ENCODE measurements at places on chromosomes 3 and 15.

GRCh38 chr3:69776920-69777581 lies 37.8 kb downstream of the MITF start:
- DNase-seq = no peak

- peak; percentile 71 for DNase-seq
Measured at GRCh38 chr3:172040078-172040980, 951 bp downstream of the FNDC3B start.

DNA sequence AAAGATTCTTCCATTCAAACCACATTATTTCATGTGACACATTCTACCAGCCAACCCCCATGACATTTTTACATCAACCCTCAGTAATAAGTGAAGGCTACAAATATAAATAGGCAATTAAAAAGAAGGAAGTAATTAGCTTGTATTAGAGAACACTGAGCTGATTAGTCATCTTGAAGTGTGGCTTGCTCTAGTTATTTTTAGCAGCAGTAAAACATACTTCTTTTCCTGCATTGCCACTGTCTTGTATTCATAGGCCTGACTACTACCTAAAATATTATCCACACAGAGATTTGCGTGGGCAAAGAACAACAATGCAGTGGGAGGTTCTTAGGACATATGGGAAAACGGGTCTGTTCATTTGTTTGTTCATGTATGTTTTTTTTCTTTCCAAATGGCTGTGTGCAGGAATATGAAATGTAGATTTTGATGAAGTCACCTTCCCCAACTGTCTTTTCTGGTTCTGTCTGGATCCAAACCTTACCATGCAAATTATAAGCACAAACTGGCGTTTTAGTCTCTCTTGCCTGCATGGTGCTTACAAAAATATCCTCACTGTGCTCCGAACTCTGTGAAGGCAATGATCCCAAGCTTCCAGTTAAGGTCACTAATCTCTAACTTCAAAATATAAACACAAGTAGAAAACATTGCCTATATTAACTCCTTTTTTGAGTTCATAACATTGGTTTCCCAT lies 31.5 kb upstream of the TM4SF4 start:
- DNase-seq = peak; percentile 40

- peak; percentile 26 for DNase-seq
Measured at GRCh38 chr15:49235446-49236124, 65.5 kb downstream of the GALK2 start.

- DNase-seq = no peak
Measured at GRCh38 chr3:81602781-81603180, 158.7 kb downstream of the GBE1 start.

- no peak for DNase-seq
Measured at GRCh38 chr15:71599418-71600151, 210.8 kb upstream of the NR2E3 start.

Measured in COLO829 (cell line).